Pancreas (tissue), 10 donors: ENCODE measurements at places on chromosomes 6 and 20. TPM values are rescaled to one million over a fixed set of nuclear protein-coding genes. Genes with fewer than 3 reads are reported as not detected.

The ENPP1 gene
- 5.6 TPM for polyA plus RNA-seq

The SFTA2 gene
- 22.9 TPM for polyA plus RNA-seq

The ASXL1 gene
- 41.5 TPM for polyA plus RNA-seq

The DSP gene
- polyA plus RNA-seq, result 17.3 TPM

The PKIB gene
- polyA plus RNA-seq, result 5.2 TPM

The STX11 gene
- 1.1 TPM for polyA plus RNA-seq

The GTSF1L gene
- not detected for polyA plus RNA-seq

The BIRC7 gene
- 0.09 TPM for polyA plus RNA-seq

The OPN5 gene
- not detected for polyA plus RNA-seq

The RAET1L gene
- polyA plus RNA-seq, result not detected

The SGK2 gene
- polyA plus RNA-seq, result 12.6 TPM

The SPINT4 gene
- not detected for polyA plus RNA-seq

The LY6G6C gene
- polyA plus RNA-seq, result not detected

The ITPA gene
- polyA plus RNA-seq, result 111 TPM

The PNLDC1 gene
- polyA plus RNA-seq, result 1.7 TPM

The PRPH2 gene
- 0.75 TPM for polyA plus RNA-seq

The SNAP25 gene
- polyA plus RNA-seq, result 8.6 TPM

The DAAM2 gene
- 4.6 TPM for polyA plus RNA-seq

The FKBP1C gene
- 1.0 TPM for polyA plus RNA-seq
